ENCODE measurements at places on chromosomes 7 and 10.

DNA sequence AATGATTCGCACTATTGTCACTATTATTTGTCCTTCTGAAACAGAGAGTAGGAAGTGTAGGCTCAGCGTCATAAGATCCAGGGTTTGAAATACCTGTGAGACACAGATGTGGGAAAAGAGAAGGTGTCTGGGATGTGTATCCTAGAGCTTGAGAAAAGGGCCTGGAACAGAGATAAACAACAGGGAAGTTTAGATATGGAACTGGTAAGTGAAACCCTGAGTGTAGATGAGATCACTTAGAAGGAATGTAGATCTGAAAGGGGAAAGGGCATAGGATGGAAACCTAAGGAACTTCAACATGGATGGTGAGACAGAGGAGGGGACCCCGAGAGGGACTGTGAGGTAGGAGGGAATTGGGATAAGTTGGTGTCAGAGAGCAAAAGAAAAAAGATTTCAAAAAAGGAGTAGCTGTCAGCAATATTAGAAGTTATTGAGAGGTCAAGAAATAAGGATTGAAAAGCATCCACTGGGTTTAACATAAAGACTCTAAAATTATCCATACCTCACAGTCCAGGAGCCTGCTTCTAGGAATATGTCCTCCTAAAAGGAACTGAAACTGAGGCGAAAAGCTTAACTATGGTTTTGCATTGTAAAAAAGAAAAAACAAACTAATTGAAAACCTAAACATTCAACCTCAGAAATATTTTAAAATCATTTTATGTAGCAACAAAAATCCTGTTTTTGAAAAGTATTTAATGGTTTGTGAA is 119.2 kb upstream of the NPVF start:
- no peak for DNase-seq

DNA sequence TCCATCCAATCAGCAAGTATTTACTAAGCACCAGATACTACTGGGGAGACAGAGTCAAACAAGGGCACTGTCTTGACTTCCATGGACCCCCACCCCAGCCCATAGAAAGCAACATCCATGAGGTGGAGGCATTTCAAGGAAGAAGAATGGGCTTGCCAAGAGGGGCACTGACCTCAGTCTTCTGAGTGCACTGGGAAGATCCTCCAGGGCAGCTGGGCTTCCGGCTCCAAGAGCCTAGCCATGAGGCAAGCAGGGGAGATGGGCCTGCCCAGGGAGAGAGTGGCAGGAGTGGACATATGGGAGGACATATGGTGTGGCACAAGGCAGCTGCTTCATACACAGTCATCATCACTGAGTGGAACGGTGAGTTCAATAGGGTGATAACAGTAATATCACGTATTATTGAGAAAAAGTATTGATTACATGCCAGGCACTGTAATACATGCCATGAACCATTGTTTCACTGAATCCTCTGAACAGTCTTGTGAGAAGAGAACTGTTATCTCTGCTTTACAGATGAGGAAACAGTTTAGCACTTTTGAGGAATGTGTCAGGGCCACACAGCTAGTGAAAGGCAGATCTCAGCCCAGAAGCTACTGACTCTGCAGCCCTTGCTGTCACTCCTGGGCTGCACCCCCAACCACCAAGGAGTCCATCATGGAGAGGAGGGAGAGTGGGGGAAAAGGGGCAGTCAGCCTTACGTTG is 331.7 kb upstream of the ZMIZ1 start:
- DNase-seq, result no peak

- DNase-seq, result no peak
These were observed 1093.6 kb upstream of the AUTS2 start for GRCh38 chr7:68504716-68505115.

GRCh38 chr10:5559642-5560141 is 34.9 kb downstream of the CALML3 start:
- no peak for DNase-seq
